Fibroblast of skin of back (primary cell): ENCODE measurements at places on chromosomes 16 and 17.

DNA sequence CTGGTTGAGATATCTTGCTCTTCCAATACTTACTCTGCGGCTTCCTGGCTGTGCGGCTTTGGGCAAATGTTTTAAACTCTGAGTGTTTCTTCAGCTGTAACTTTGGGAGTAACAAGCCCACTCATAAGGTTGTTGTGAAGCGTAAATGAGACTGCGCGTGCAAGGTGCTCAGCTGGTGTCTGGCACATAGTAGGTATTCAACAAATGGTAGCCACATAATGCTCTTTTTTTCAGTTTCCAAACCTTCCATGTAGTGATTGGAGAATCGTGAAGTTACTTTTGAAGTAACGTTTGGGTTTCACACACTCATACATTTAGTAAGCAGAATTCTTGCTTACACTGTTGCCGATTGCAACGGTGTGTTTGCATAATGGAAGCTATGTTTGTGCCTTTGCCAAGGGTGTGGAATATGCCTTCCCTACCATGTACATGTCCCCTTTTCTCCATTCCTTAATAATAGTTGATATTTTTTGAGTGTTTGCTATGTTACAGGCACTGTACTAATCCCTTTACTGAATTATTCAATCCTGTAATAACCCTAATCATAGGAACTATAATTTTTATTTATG, 829 bp downstream of the DHRS7B start:
- no peak for DNase-seq

- DNase-seq = peak; percentile 40
Measured at GRCh38 chr17:7632492-7632894, 2.6 kb downstream of the SHBG start.

GRCh38 chr17:77724876-77725615, 233.5 kb upstream of the TNRC6C start:
- DNase-seq = no peak

- no peak for DNase-seq
Measured at GRCh38 chr17:64094412-64094811, 35.5 kb downstream of the ERN1 start.

DNA sequence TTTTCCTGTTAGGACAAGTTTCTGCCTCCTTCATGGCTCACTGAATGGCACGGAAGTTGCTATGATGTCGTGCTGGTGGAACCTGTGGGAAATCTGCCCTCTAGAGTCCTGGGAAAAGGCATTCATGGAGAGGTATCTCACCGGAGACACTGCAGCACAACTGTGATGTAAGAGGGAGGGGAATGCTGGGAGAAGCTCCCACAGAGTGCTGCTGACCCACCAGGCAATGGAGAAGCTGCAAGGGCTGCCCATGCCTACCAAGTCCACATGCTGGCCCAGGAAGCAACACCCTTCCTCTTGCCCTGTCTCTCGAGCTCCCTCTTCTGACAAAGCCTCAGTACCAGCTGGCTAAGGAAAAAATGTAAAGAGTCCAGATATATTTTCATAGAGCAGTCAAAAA, 45.2 kb upstream of the SLC5A11 start:
- DNase-seq = peak; percentile 33

DNA sequence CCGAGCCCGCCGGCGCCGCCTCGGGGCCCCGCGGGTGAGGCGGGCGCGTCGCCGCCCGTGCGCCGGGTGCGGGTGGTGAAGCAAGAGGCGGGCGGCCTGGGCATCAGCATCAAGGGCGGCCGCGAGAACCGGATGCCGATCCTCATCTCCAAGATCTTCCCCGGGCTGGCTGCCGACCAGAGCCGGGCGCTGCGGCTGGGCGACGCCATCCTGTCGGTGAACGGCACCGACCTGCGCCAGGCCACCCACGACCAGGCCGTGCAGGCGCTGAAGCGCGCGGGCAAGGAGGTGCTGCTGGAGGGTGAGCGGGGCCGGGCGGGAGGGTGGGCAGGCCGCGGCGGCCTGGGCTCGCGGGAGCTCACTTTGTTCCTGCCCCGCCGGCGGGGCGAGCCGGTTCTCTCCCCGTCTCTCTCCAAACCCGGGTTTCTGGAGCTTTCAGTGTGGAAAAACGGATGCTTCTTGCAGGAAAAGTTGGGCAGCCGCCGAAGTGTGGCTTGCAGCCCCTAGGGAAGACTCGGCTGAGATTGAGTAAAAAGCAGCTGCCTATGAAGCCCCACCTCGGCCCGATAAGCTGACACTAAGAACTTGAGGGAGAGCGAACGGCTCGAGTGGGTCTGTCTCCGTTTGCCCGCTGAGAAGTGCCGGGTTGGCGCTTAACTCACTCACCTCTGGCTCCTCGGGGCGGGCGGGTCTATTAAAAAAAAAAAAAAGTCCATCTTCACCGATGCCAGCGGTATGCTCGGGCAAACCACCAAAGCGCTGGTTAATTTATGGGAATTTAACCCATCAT, 677 bp downstream of the SNTB2 start:
- peak; percentile 46 for DNase-seq

- DNase-seq = peak; percentile 45
Measured at GRCh38 chr17:78993241-78993956, 13.7 kb upstream of the LGALS3BP start.

- DNase-seq = no peak
Measured at GRCh38 chr16:67407176-67407787, 9.0 kb downstream of the ZDHHC1 start.

DNA sequence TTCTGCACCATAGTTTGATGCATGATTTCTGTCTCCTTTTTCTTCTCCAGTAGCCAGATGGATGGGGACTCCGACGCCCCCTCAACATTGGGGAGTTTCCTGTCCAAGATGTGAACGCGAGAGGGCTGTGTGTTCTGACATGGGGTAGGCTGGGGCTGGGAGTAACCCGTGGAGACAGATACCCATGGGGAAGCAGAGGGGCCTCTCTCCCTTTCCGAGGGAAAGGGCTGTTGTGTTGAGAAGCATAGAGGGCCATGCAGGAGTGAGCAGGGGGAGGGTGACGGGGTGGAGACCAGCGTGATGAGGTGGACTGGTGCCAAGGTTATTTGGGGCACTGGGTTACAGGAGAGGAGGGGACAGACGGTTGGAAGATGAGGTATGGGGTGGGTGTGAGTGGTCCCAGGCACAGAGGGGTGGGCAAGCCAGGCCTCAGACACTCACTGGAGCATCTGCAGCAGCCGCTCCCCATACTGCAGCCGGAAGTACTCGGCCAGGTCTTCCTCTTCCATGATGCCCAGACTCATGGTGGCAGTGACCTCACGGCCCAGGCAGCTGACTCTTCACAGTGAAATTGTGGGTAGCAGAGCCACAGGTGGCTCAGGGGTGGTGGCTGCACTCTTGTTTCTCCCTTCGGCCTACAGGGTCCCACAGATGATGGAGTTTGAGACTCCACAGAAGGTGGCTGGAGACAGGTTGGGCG, 400 bp downstream of the CCDC42 start:
- no peak for DNase-seq

- DNase-seq = no peak
Measured at GRCh38 chr17:81822312-81822637, 10.8 kb downstream of the MCRIP1 start.

GRCh38 chr17:19440421-19440820, 29.4 kb downstream of the RNF112 start:
- no peak for DNase-seq

DNA sequence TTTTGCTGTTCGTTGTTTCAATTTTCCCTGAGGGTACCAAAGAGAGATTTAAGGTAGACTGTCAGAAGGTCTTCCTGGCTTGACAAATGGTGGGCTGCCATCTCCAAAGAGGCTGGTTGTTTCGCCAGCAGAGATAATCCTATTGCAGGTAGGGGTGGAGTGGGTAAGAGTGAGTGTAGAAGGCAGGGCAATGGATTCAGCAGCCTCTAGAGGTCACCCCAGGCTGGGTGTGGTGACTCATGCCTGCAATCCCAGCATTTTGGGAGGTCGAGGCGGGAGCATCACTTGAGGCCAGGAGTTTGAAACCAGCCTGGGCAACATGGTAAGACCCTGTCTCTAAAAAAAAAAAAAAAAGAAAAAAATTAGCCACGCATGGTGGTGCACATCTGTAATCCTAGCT, 34.6 kb downstream of the DCAKD start:
- DNase-seq = peak; percentile 16

- DNase-seq = peak; percentile 88
Measured at GRCh38 chr16:14300705-14301168, 229.6 kb downstream of the MRTFB start.

DNA sequence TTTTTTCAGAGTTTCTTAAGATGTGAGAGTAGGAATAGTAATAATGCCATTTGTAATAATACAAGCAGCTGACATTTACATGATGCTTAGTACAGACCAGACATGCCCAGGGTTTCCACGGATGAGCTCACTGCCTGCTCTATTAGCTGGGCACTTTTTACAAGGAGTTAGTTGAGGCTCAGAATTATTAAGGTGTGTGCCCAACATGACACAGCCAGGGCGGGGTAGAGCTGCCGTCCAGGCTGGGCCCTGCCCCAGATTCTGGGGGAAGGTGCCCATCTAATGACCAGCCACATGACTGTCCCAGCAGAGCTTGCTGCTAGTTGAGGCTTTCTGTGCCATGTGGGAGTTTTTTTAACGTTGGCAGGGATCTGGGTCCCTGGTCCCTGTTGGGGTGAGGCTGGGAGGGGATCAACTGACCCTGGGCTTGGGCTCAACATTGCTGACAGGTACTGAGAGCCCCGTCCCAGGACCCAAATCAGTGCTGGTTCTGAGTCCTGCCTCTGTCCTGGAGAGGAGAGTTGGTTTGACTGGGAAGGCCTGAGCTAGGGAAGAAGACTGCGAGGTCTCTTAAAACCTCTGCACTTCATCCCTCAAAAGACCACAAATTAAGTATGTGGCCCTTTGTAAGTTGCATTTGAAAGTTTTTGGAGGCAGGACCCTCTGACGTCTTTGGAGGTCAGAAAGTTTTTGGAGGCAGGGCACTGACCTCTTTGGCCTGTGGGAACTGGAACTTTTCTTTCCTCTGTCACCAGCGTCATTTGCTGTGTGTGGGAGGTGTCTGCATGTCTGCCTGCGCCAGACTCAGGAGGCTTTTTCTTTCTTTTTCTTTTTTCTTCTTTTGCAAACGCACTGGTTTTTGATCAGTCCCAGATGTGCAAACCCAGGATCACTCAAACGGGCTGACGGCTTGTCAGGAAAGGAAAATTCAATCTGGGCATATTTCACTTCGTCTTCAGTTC, 2.2 kb downstream of the CRISPLD2 start:
- DNase-seq = no peak

- no peak for DNase-seq
Measured at GRCh38 chr16:69769404-69769803, 7.3 kb downstream of the WWP2 start.

DNA sequence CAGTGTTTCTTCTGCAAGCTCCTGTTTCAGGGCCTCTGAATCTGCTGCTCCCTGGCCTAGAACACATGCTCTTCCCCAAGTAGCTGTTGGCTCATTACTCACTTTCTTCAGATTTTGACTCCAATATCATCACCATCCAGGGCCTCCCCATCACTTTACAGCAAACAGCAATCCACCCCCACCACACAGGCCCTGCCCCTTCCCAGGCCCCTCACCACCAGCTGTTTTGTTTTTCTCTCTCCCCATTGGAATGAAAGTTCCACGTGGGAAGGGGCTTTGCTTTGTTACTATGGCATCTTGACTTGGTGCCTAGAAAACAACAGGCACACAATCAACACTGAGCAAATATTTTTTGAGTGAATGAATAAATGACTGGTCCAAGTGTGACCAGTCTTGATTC, 4.0 kb downstream of the TMEM170A start:
- no peak for DNase-seq

DNA sequence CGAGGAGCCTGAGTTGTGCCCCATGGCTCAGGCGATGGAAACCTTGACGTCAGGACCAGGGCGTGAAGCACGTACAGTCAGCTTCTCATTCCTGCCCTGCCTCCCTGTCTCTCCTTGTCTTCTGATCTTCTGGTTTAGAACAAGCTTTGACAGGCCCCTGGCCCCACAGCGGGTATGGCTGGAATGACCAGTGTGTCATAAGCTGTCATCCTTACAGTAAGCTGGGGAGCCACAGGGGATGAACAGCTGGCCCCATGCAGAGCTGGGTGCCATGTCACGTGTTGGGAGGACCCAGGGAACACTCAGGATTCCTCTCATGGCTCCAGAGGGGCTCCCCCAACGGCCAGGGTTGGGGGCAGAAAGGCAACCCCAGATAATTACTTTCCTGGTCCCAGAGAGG, 157.6 kb upstream of the PLCG2 start:
- DNase-seq = no peak

DNA sequence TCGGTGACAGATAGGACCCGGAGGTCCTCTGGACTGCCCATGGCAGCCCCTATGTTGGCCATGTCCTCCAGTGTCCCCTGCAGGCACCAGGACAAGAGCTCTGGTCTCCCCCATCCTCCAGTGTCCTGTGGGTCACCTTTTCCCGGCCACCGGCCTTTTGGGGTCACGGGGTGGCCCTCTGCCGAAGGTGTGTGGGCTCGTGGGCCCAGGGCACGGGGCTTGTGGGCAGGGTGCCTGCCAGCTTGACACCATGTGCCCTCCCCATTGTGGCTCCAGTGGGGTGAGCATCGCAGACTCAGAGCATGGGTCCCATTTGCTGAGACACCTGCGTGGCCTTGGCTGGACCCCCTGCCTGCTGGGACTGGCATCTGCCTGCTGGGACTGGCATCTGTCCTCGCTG, 18.1 kb downstream of the GSE1 start:
- DNase-seq = no peak

DNA sequence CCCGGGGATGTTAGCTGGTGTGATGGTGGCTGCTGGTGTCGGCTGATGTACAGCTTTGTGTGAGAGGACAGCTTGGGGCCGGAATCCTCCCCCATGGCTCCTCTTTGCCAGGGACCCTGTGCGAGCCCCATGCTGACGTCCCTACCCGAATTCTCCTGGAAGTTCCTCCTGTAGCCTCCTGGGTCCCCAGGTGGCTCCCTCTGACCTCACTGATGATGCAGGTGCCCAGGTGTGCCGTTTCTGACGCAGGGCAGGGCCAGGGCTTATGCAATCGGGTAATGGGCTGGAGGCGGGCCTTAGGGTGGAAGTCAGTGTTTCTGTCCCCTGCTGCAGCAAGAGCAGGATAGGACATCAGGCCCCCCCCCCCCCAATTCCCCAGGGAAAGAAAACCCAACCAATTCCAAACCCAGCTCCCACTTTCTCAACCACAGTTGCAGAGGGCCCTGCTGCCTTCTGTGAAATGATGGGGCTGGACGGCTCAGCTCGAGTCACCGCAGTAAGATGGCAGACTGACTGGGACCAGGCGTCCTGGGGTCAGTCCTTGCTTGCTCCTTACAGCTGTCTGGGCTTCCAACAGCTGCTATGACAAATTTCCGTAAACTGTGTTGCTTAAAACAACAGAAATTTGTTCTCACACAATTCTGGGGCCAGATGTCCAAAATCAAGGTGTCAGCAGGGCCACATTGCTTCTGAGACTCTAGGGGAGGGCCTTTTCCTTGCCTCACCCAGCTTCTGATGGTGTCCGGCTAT, 139.0 kb upstream of the PLCG2 start:
- no peak for DNase-seq

DNA sequence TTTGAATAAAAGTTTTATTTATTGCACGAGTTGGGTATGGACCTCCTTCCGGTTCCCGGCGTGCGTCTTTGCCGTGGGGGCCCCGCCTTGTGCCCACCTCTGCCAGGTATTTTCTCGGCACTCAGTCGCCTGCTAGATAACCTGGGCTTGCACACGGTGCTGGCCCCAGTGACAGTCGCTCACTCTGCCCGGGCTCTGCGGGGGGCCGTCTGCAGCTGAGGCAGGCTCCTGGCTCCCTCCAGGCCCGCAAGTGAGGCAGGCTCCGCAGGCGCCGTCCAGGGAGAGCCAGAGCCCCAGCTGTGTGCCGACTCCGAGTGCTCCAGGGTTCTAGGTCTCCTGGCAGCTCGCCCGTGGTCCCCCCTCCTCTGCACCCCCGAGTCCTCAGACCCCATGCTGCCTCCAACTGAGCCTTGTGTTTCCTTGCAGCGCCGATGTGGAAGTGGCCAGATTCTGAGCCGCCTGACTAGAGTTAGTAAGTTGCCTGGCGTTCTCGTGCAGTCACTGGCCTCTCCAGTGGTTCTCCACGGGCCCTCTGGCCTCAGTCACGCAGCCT, 54.7 kb upstream of the PVALEF start:
- DNase-seq = no peak
